Activated naive CD4-positive, alpha-beta T cell (primary cell): ENCODE measurements at places on chromosomes 2 and 18.

DNA sequence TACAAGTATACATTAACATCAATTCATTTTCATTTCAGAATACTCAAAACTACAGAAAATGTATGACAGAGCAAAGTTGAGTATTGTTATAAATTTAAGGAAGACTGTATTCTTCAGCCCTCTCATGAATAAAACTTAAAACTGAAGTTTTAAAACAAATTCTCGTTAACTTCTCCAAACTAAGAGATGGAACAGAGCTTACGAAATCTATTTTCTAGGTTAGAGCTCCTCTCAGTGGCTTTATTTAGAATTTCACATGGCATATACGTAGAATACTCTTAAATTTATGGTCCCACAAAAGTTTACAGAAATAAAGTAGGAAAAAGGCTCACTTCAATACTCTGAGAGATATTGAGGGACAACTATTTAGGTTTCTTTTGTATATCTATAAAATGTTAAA, 612.1 kb downstream of the KCNJ3 start:
- no peak for DNase-seq

DNA sequence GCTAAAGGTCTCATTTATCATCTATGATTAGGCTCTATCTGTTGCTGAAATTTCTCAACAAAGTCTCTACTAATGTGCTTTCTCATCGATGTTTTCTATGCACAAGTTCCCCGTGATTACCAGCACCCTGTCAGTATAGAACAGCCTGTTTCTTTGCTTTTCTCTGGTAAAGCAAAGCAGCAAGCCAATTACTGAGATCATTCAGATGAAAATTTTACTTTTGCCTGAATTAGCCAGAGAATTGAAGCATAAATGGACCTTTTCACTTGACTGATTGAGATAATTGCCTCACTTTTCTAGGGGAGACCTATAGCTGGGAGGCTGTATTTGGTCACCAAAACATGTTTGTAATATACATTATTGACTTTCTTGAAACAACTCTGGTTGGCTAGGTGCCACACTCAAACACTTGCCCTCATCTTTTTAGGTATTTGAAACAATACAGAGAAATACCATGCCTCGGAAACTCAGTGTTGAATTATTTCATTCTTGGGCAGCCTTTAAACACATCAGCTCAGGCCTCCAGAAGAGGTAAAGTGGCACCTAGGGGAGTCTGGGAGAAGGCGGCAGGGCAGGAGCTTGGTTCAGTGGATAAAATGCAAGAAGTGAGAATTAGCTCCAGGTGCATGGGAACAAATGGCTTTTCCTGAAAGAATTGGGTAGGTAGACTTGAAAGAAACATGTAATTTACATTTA, 96.2 kb downstream of the GALNT3 start:
- DNase-seq: no peak

DNA sequence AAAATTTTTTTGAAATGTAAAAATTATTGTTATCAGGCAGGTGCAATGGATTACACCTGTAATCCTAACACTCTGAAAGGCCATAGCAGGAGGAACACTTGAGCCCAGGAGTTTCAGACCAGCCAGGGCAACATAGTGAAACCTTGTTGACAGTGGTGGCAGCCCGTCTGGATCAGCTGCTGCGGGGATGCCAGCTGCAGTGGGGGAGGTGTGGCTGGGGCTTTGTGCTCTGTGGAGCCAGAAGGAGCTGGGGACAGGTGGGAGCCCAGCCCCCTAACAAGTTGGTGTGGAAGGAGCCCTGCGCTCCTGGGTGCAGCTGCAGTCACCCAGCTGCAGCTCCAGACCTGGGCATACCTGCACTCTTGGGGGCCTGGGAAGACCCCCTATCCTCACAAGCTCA, 182.4 kb upstream of the MC4R start:
- no peak for DNase-seq

- DNase-seq: no peak
Observed at GRCh38 chr2:196955036-196955435, 28.5 kb upstream of the PGAP1 start.

DNA sequence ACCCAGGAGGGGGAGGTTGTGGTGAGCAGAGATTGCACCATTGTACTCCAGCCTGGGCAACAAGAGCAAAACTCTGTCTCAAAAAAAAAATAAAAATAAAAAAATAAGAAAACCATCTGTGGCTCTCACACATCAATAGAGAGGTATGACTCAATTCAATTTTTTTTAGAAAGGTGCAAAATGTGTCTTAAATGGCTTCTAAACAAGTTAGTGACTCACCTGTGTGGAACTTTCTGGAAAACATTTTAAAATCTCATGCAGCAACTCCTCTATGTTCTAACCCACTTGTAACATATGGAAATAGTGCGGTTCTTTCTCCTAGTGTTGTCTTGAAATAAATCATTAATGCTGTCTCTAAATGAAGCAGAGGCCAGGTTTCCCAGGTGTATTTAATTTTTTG, 10.7 kb upstream of the SULT1C4 start:
- no peak for DNase-seq

- DNase-seq: no peak
Observed at GRCh38 chr2:112688086-112688880, 32.5 kb upstream of the NT5DC4 start.

DNA sequence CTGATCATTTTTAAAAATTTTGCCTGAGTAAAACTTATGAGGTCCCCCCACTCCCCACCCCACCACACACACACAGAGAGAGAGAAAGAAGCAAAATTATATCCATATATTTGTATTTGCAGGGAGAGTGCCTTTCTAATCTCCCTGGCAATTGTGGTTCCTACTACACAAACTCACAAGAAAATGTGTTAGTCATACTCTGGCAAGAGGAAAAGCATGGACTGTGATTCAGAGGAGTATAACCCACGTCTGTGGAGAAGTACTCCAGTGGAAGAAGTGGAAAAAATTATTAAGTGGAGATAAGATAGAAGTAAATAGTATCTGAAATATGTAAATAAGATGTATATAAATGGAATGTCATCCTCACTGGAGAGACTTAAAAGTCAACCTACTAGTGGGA, 114.0 kb downstream of the DSEL start:
- no peak for DNase-seq

DNA sequence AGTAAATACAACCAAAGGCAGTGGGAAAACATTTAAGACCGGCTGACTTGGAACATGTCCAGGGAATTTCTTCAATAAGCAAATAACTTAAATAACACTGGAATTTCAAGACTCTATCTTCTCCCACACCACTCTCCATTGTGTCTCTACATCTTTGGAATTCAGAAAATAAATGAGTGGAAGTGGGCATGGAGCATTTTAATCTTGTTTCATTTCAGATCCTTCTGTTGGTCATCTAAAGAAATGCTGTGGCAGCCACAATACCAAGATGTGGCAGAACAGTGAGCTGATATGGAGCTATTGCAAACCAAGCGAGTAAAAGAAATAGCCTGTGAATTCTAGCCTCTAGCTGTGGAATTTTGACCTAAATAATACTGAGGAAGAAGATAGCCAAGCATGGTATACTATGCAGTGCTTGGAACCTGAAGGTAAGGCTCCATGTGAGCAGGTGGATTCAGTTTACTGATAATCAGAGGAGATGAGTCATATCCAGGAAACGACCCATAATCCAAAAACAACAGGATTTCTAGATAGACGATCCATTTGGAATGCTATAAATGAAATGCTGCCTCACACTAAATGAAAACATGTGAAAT, 157.1 kb upstream of the SCN7A start:
- DNase-seq: no peak

DNA sequence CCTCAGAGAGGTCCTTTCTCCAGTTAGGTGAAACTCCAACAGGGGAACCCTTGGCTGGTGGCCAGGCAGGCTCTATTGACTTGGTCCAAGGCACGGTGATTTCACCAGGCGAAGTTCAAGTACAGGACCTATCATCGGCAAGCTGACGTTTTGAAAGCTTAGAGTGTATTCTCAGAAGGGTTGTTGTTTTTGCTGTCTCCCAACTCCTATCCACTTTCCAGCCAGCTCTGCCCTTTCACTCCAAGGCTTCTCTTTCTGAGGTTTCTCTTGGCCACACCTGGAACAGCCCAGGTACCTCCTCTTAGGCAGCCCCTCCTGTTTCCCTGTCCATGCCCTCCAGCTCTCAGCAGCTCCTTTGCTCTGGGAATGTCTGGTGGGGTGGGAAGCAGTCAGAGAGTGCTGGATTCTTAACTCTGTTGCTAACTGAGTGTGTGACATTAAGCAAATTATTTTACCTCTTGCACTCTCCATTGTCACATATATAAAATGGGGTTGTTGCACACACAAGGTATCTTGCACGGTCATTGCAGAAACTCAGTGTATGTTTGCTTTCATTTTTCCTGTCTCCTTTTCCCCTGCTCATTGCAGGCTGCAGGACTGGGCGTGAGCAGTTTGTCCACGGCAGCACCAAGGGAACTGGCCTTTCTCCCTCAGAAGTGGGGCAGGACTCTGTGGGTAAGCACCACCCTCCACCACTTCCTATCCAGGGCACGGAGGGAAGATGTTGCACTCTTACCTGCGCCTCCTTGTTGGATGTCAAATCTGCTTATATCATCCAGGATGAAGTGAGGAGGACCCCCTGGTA, 30.2 kb downstream of the CAPN13 start:
- DNase-seq: no peak

DNA sequence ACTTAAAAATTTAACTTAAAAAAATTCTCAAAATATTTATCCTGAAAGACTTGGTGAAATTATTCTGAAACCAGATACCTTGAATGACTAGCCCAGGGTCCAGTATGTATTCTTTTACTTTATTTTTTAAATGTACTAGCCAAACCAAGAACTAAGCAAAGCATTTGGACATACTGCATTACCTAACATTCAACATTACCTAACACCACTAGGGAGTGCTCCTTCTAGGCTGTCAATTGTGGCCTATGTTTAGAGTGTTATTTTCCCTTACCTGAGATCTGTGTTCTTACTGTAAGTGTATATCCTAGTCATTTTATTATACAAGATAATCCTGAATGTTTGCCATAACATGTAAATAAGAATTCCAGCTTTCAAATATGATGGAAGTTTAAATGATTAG, 496.6 kb downstream of the PTPRM start:
- DNase-seq: no peak

GRCh38 chr2:68737711-68738110, 3.1 kb downstream of the ARHGAP25 start:
- no peak for DNase-seq

DNA sequence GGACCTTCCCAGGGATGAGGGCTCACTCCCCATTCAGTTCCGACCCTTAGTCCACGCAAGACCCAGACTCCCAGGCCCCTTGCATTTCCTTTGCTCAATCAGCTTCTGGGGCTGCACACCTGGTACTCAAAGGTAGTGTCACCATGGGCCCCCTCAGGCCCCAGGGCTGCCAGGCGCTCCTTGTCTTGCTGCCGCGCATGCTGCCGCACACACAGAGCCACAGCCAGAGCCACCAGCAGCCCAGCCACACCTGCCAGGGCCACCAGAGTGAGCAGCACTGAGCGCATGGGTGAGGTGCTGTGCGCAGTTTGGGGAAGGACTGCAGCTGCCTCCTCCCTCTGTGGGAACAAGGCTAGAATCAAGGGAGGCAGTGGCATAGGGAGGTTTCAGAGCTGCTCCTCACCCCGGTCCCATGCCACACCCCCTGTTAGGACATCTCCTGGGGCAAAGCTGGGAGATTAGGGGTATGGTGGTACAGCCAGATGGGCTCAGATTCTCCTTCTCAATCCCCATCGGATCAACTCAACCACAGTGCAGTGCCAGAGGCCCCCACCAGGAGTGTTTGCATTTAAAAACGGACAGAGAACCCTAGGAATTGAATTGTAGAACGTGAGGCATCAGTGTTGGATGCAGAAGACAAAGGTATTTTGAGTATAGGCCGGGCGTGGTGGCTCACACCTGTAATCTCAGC, 11.3 kb downstream of the PTPRN start:
- no peak for DNase-seq

- DNase-seq: no peak
Observed at GRCh38 chr2:120410487-120410886, 64.6 kb downstream of the INHBB start.

DNA sequence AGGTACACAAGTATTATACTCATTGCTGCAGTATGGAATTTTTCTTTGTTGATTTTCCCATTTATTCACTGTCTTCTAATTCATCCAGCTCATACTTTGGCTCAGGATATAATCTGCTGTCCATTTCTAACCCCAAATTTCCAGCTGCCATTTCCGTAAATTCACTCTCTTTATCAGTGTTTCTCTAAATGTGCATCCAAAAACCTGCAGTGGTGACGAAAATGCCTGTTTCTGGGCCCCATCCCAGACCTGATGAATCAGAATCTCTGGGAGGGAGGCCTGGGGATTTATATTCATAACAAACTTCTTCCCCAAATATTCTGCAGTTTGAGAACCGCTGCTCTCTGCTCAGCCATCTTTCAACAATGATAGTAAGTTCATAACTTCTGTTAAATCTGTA, 86.6 kb downstream of the VWC2L start:
- DNase-seq: no peak

GRCh38 chr18:79644006-79644665, 35.5 kb upstream of the CTDP1 start:
- DNase-seq: peak; percentile 35

DNA sequence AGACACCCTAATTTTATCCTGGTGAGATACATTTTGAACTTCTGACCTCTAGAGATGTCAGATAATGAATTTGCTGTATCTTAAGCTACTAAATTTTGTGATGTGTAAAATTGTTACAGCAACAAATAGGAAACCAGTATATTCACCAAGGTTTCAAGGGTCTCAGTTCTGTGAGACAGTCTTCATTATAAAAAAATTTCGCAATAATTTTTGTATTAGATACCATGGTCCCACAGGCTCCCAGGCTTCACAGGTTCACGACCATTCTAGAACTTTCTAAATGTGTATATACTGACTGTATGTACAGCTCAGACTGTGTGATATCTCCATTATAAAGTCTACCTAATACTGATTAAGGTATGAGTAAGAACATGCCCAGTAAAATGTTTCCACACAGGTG, 181.4 kb downstream of the ZNF804A start:
- no peak for DNase-seq

DNA sequence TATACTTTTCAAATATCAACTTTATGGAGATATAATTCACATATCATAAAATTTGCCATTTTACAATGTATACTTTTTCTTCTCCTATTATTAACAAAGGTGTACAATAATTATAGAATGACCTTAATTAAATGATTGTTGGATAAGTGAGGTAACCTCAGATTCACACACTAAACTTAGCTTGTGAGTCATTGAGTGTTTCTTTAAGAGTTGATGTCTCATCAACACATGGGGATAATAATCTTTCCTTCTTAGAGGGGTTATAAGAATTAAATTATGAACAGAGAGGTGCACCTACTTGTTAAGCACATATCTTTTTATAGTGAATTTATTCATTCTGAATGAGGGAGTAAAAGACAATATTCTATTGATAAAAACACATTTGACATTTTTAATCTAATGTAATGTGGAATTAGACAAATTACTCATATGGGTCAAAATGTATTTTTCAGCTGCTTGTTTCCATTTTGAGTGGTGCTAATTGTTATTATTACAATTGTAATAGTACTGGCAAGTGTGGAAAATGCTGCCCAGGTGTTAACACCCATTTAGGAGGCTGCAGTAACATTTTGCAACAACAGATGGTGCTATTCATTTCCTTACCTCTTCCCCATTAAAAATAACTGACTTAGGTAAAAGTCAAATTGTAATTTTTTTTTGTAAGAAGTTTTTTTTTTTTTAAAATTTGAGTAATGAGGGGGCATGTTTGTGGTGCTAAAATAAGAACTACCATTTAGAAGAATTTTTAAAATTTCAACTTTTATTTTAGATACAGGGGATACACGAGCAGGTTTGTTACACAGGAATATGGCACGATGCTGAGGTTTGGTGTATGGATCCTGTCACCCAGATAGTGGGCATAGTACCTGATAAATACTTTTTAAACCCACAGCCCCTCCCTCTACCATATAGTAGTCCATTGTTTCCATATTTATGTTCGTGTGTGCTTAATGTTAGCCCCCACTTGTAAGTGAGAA, 32.1 kb upstream of the DYNAP start:
- DNase-seq: no peak

GRCh38 chr2:64979744-64980143, 9.5 kb upstream of the SLC1A4 start:
- no peak for DNase-seq
